ENCODE measurements at places on chromosomes 3 and 15. TPM values are rescaled to one million over a fixed set of nuclear protein-coding genes. Genes with fewer than 3 reads are reported as not detected.

DNA sequence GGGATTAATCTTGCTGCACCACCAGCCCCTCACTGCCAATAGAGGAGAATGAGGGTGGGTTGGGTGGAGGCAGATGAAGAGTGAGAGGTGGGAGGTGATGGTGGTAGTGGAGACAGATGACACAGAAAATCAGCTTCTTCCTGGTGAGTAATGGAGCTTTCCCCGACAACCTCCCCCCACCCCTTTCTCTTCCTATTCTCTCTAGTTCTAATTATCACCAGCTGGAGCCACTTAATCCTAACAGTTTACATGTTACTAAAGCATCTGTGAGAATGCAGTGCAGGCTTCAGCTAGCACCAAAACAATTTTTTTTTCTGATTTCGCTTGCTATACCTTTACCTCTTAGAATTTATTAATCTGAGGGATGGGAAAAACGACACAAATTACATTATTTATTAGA lies 116.1 kb upstream of the DNAJC19 start:
- DNase-seq = no peak

Gene IGSF11
- 0.70 TPM for total RNA-seq

Gene COL6A5
- not detected for total RNA-seq

DNA sequence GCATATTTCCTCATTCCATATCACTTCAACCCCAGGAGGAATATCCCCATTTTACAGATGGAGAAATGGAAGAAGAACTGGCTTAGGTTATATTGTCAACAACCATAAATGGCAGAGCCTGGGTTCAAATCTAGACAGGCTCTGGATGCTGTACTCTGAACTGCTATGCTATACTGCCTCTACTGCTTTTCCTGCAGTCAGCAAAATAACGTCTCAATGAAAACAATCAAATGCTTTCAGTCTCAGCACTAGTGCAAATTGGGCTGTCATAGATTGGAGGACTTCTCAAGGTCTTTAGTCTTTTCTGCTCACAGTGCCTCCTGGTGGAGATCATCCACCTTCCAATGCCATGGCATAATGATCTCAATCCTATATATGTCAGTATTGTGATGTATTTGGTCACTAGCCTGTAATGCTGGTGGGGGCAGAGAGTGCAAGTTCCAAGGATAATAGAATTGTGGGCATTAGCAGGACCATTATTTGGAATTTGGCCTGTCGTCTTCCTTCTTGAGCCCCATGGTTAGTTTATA lies 285.0 kb downstream of the CLSTN2 start:
- DNase-seq = no peak

Gene RASGRF1
- total RNA-seq = 0.09 TPM

DNA sequence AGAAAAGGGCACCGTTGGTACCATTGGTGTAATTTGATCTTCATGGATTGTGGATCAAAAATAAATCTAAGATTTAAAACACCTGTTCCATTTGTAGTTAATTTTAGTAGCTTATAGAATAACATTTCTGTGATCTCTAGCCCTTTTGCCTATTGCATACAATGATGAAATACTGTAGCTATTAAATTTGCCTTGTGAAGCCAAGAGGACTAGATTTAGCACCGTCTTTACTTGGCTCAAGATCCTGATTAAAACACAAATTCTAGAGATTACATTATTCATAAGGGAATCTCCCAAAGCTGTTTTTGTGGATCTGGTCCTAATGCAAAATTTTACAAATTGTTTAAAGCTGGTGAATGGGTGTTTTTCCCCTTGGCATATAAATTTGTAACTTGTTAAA lies 8.2 kb downstream of the TBC1D23 start:
- no peak for DNase-seq

DNA sequence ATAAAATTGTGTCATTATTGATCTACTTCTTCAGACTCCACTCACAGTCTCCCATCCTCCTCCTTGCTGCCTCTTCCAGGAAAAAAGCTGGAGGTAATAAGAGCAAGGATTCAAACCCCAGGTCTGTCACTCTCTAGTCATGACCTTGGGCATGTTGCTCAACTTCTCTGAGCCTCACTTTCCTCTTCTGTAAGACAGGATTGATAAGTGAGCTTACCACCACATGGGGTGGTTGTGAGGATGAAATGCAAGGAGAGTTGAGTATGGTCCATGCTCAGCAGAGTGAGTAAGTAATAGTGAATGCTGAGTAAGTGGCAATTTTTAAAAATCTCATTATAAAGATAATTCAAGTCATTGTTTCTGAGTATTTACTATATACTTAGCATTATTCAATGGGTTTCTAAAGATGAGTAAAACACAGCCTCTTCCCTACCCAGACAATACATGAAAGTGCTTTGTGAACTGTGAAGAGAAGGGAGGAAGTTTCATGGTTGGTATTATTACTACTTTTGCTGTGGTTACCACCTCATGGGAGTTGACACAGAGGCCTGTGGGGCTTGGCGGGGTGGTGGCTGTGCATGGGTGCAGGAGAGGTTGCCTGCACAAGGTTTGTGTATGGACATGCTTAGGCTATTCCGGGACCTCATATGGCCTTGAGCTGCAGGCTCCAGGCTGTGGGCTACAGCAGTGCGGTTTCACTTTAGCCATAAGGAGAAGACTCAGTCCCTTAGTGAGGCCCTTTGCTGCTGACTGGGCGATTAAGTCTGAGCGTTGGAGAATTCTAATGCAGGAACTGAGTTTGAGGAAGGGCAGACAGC lies 30.0 kb downstream of the SLC6A11 start:
- DNase-seq = no peak

Gene CCDC39
- total RNA-seq = not detected

DNA sequence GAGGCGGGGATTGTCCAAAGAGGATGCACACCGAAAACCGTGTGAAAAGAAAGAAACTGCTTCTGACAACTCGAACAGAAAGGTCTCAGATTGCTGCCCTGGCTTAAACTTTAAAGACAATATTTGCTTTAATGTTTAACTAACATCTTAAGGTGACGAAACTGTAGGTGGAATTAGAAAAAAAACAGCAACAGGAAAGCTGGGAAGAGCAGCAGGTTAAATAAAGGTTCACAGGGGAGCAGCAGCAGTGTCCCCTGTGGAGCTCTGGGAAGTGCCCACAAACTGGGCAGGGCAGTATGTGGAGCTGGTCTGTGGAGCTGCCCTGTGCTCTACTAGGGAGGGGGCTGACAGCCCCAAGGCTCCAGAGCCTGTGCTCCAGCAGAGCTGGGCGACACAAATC lies 25.4 kb downstream of the RUVBL1 start:
- no peak for DNase-seq

DNA sequence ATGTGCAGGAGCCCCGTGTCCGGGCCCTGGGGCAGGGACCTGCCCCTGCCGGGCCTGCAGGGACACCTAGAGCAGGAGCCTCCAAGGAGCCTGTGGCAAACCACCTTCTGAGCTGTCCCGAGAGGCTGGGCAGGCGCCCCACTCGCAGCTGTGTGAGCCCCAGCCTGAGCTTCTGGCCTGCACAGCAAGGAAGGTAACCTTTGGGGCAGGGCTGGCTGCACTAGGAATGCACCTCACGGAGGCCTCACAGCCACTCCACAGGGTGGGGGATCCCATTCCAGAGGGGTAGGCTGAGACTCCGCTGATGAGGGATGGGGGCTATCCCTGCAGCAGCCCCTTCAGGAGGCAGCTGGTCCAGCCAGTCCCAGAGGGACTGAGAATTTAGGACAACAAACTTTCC lies 68.1 kb downstream of the DNAJB8 start:
- DNase-seq = no peak

DNA sequence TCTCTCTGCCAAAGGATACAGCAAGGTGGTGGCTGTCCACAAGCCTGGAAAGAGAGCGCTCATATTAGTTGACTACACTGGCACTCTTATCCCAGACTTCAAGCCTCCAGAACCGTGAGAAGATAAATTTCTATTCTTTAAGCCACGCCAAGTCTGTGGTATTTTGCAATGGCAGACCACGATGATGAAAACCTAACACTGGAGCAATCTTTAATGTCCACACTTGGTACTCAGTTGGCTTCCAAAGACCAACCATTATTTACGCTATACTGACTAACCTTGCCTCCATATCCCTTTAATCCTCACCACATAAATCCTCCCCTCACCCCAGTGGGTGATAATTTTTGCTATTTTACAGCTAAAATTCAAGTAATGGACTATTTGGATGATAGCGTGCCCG lies 16.9 kb upstream of the LACTB start:
- no peak for DNase-seq

DNA sequence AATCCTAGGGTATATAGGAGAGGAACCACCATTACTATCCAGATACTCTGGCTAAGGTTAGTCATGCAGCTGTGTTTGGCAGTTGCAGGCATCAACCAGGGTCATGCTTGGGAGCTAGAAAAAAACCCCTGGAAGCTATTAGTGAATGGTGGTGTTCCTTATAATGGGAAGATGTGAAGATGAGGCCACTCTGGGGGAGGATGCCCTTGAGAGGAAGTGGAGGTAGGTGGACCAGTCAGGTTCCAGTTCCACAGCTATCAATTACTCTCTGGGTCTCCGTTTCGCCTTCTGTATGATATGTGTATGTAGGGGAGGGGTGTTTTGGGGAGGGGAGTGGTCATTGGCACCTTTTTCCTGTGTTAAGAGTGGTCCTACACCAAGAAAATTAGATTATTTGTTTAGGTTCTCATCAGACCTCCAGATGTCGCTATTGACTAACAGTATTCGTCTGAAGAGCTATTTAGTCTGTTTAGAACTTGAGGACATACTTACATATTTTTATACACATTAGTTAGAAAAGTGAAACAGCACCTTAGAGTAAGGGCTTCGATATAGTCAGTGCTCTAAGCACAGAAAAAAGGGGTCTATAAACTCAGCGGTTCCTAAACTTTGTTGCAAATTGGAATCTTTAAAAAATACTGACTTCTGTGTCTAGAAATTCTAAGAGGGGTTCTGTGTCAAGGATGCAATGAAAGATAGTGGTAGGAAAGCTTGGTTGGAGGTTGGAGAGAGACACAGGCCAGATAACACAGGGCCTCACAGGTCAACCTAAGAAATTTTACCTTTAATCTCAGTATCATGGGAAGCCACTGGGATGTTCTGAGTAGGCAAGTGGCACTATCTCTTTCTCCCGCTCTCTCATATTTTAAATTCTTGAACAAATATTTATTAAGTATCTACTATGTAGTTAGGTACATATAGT lies 9.1 kb upstream of the HPS3 start:
- no peak for DNase-seq

DNA sequence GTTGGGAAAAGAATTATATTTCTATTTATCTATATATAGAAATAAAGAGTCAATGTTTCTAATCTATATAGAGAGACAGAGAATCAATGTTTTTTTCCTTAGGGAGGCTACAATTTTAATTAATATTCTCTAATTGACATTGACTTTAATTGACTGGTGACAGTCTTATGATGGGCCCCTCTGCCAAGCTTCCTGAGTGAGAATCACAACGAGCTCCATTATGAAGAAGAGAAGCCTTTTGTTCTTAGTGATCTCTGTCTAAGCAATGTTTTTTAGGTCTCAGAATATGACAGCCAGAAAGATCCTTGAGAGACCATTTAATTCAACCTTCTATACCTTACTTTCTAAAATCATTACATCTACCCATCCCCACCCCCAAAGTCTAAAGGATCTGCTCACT lies 70.9 kb downstream of the IGSF11 start:
- no peak for DNase-seq

DNA sequence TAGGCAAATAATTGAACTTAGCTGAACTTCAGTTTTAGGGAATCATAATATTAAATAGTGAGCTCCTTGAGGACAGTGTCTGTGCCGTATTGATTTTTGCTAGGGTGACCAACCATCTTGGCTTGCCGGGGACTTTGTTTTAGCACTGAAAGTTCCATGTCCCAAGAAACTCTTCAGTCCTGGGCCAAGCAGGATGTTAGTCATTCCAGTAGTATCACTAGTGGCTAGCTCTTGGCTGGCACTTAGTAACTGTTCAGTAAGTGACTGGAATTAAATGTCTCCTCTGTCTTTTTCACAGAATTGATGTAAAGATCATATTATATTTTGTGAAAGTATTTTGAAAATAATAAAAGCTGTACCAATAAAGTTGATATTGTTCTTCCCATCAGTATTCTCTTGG lies 42.3 kb downstream of the RSRC1 start:
- DNase-seq = no peak

Gene ANKRD63
- not detected for total RNA-seq

- DNase-seq = no peak
Observed at GRCh38 chr3:183377307-183377959, 51.0 kb downstream of the MCF2L2 start.

- DNase-seq = no peak
Observed at GRCh38 chr3:157226173-157226847, 66.4 kb upstream of the CCNL1 start.

DNA sequence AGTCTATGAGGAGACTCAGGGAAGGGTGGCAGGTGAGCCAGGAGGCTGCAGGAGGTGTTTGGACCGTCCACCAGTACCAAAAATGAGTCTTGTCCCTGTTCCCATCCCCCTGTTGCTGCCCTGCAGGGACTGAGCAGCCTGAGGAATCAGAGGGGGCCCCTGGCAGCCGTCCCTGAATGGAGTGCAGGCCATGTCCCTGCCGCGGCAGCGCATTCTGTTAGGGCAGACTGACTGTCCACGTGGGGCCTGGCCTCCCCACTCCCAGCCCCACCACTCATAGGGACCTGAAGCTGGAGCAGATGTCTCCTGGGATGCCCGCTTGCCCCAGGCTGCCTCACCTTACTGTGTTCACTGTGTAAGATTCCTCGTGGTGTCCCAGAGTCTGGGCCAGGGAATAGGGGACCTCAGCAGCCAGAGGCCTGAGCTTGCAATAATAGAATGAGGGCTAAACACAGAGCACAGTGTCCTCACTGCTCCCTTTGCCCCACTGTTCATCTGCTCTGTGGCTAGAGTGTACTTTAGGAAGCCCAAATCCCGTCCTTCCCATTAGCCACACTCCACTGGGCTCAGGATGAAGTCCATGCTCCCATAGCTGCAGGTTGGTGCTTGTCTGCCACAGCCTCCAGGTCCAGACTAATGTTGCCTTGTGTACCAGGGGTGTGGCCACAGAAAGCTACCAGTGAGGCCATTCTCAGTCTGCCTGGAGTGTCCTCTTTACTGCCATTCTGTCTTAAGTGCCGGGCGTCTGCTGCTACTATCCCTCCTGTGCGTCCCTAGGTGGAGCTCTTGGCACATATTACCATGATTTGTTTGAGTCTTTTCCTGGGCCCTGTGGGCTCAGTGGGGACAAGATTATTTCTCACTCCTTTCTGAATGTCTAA lies 63.2 kb downstream of the HCN4 start:
- no peak for DNase-seq

DNA sequence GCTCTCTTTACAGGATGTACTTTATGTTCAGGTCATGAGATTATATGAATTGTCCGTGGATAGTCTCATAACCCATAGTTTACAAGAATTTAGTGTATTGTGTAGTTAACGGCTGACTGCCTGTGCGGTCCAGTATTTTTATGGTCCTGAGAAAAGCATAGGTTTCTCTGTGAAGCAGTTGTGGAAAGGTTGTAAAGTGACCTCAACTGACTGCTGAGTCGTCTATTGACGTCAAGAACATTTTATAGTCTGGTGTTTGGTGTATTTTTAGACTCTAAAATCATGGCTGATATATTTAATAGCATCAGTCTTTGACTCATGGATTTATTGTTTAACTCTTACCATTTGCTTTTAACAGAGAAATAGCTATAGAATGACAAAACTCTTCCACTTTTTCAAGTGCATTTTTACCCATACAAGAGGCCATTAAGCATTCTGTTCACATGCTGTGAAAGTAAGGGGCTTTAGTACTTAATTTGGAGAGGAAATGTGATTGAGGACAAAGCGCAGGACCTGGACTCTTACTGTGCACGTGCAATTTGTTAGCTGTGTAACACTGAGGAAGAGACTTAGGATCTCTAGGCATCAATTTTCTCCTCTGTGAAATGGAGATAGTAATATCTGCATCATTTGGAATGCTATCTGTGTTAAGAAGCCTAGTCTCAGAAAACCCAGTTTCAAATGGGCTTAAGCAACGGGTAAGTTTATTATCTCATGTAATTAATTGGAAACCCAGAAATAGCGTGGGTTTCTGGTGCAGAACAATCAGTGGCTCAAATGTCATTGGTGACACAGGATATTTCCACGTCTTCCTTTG lies 240.8 kb downstream of the NFKBIZ start:
- DNase-seq = no peak

All from T-cell (primary cell).